ENCODE measurements at places on chromosomes 16 and 17.

- DNase-seq: no peak
Observed at GRCh38 chr16:88830783-88831182, 19.1 kb upstream of the APRT start.

DNA sequence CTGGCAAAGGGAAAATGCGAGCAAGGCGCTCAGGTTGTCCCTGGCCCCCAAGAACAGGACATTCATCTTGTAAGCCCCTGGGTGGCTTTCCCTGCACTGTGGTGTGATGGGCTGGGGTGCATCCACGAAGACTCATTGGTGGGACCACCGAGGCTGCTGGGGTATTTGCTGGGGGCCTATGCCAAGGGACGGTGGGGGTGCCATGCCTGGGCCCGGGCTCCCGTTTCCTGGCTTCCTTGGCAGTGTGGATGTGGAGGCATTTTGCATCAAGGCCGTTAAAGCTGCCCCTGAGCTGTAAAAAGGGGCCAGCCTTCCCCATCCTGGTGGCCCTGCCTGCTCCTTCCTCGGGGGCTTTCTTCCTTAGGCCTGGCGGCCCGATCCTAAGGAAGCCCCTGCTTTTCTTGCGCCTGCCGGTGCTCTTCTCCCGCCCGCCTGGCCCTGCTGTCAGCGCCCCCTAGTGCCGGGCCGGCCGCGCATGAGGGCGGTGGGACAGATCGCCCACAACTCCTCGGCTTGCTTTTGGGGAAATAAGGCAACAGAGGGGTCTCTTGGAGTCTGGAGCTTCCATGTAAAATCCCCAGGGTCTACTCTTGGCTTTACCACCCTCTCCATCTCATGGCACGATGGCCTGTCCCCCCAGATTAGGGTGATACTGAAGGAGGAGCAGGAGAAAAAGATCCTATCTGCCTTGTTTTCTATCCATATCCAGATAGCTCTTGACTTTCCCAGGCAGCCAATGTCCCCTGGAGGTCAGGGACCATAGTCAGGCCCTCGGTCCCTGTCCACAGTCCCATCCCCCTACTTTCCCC, 9.8 kb upstream of the TBX2 start:
- no peak for DNase-seq

GRCh38 chr16:10269632-10270031, 87.4 kb upstream of the GRIN2A start:
- DNase-seq: no peak

- no peak for DNase-seq
Observed at GRCh38 chr17:1957037-1957436, 68.1 kb downstream of the RTN4RL1 start.

- no peak for DNase-seq
Observed at GRCh38 chr17:48002916-48003416, 32.1 kb downstream of the CDK5RAP3 start.

DNA sequence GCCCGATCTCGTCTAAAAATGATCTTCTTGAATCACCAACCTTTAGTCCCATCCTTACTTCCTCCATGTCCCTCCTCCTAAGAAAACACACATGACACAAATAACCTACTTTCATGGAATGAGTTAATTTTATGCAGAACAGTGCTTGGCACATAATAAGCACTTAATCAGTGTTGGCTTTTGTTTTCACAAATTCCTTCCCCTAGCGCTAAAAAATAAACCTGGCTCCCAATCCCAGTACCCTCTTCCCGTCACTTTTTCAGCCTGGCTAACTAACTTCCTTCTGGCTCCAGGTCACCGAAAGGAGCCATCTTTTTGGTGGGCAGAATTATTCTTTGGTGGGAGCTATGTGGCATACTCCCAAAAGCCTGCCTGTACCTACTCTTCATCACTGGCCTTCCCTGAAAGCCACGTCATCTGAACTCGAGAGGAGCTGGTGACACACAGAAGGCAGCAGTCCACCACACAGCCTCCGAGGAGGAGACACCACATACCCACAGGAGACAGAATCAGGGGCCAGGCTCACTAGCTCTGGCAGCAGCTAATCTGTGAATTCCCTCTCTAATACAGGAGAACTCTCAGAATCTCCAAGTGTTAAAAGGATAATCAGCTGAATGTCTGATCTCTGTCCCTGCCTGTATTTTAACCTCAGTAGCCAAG, 114.5 kb downstream of the SMG6 start:
- no peak for DNase-seq

- no peak for DNase-seq
Observed at GRCh38 chr17:14070344-14070984, 1.2 kb downstream of the COX10 start.

GRCh38 chr16:3656491-3657468, 2.3 kb downstream of the DNASE1 start:
- no peak for DNase-seq

- no peak for DNase-seq
Observed at GRCh38 chr17:76738468-76738850, 540 bp downstream of the MFSD11 start.

GRCh38 chr17:82831041-82831817, 8.6 kb downstream of the ZNF750 start:
- no peak for DNase-seq

Measured in substantia nigra (tissue), 51 donors.